Activated naive CD4-positive, alpha-beta T cell (primary cell): ENCODE measurements at places on chromosomes 3 and 15.

- DNase-seq = no peak
These were observed 82.0 kb downstream of the GPR156 start for GRCh38 chr3:120203016-120203415.

GRCh38 chr15:99130314-99130713 is 25.4 kb downstream of the SYNM start:
- DNase-seq = no peak

DNA sequence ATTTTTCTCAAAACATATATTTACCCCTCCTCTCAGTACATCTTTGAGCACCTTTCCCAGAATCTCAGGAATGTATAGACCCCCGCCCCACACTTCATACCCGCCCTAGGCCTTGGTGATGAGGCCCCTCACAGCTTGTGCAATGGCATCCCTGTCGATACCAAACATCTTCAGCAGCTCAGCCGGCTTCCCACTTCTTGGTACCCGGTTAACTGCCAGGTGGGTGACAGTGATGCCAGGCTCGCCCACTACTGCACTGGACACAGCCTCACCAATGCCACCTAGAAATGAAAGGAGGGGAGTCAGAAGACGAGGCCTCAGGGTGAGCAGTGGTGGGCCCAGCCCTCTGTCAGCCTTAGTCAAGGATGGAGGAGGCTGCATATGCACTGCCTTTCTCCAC is 30.2 kb downstream of the TKT start:
- DNase-seq = no peak

GRCh38 chr3:16810593-16811367 is 74.0 kb upstream of the PLCL2 start:
- DNase-seq = no peak

- DNase-seq = no peak
These were observed 6.3 kb upstream of the SCN5A start for GRCh38 chr3:38655708-38656300.

GRCh38 chr3:12924437-12924836 is 83.1 kb upstream of the RPL32 start:
- DNase-seq = no peak

DNA sequence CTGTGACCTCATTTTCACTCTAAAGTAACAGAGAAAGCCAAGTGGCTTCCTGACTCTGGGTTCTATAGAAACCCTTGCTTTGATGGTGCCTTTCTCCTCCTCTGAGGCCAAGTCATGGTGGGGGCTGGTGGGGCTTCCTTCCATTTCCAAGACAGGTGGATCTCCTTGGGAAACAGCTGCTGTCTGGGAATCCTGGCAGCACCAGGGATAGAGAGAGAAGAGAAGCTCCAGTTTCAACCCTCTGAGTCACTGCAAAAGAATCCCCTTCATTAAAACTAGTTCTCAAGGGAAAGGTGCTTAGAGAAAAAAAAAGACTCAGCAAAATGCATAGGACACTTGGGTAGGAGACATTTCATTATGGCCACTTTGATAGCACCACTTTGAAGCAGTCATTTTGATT is 614.4 kb downstream of the FHIT start:
- DNase-seq = no peak
